ENCODE measurements at places on chromosomes 3 and 15.

GRCh38 chr15:96273317-96274086 is 57.0 kb upstream of the NR2F2 start:
- no peak for DNase-seq

- DNase-seq: no peak
Measured at GRCh38 chr3:16975083-16975482, 90.3 kb downstream of the PLCL2 start.

GRCh38 chr3:186466391-186466974 is 77.7 kb downstream of the CRYGS start:
- DNase-seq: no peak

- no peak for DNase-seq
Measured at GRCh38 chr15:87687523-87687870, 569.0 kb downstream of the NTRK3 start.

- DNase-seq: no peak
Measured at GRCh38 chr3:4416961-4417360, 50.1 kb downstream of the SUMF1 start.

GRCh38 chr15:69559440-69560190 is 107.0 kb downstream of the RPLP1 start:
- DNase-seq: no peak

GRCh38 chr3:72008226-72008996 is 223.5 kb upstream of the PROK2 start:
- DNase-seq: no peak

DNA sequence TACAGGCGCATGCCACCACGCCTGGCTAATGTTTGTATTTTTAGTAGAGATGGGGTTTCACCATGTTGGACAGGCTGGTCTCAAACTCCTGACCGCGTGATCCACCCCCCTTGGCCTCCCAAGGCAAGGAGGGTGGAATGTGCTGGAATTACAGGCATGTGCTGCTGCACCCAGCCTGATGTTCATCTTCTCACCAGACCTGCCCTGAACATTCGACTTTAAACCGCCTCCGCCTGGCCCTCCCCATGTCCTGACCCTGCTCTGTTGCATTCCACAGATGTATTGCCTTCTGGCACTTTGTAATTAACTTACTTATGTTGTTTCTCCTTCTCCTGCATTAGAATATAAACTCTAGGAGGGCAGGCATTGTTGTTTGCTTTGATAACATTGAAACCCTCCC is 102.1 kb downstream of the LINGO1 start:
- DNase-seq: no peak

GRCh38 chr3:143567823-143568222 is 280.4 kb downstream of the SLC9A9 start:
- no peak for DNase-seq

- DNase-seq: no peak
Measured at GRCh38 chr3:138443521-138444503, 9.4 kb downstream of the ESYT3 start.

DNA sequence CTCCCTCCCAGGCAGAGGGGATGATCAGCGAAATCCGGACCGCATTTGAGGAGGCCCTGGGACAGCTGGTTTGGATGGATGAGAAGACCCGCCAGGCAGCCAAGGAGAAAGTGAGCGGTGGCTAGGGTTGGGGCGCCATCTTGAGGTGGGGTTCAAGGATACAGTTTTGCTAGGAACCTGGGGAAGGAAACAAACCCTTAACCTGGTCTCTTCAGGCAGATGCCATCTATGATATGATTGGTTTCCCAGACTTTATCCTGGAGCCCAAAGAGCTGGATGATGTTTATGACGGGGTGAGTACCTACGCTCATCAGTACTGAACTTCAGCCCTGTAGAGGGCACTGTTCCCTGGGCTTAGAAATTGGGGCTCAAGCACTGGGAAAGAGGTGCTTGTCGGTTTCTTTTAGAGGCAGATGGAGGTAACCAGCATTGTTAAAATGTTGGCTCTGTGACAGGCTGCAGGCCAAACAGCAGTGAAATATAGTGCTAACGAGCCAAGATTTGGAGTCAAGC is 9.6 kb upstream of the PSMD2 start:
- DNase-seq: peak; percentile 76

DNA sequence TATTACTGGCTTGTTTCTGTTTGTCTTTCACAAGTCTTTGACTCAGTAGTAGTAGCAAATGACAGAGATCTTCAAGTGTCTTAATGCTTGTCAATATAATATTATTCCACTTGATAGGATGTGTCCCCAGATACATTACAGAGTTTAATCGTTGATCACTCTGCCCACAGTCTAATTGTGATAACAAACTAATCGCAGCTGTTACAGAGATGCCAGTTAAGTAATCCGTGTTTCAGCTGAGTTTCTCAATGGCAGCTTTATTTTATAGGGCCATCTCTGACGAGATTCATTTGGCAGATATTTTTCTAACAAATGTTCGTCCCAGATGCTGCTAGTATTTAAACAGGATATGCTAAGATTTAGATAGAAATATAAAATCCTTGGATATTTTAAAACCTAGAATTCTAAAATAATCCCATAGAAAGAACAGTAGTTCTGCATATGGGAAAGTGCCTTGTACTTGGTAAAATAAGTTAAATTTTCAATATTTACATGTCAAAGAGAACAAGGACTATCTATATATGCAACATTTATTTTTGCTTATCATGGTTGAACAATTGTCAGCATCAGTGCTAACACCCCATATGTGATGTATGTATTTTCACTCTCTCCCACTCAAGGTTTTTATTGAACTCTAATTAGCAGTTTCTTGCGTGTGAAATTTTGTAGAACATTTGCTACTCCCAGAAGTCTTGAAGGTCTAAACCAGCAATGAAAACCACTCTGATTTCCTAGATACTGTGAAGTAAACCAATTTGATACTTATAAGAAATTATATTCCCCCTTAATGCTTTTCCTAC is 185.5 kb downstream of the MBNL1 start:
- DNase-seq: no peak

DNA sequence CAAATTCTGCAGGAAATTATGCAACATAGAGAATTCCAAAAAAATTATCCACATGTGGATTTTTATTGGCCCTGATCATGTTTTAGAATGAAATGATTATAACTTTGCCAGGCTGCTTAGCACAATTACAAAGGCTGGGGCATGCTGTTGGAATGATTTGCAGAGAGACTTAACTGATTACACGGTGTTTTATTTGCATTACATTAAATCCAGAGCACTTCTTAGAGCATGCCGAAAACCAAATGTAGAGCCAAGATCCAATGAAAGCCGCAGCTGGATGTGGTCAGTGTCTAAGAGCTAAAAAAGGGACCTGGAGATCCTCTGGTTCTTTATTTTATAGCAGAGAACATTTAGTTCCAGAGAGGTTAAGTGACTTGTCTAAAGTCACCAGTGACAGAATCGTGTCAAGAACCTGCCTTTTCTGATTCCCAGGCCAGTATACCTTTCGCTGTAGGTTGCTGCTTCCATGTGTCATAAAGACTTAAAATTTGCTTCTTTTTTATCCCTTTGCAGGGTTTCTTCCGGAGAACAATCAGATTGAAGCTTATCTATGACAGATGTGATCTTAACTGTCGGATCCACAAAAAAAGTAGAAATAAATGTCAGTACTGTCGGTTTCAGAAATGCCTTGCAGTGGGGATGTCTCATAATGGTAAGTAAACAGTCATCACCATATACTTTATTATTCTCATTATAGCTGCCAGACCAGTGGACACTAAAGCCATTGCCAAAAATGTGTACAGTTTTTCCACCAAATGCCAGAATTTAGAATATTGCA is 92.0 kb upstream of the TSEN2 start:
- DNase-seq: no peak

- no peak for DNase-seq
Measured at GRCh38 chr15:92494806-92495336, 101.2 kb downstream of the ST8SIA2 start.

GRCh38 chr3:148186881-148187280 is 510.8 kb upstream of the AGTR1 start:
- DNase-seq: no peak

GRCh38 chr3:46351646-46352045 is 2.3 kb upstream of the CCR2 start:
- DNase-seq: no peak

GRCh38 chr3:77262361-77262760 is 222.5 kb downstream of the ROBO2 start:
- no peak for DNase-seq

- no peak for DNase-seq
Measured at GRCh38 chr3:46892285-46893145, 15.0 kb downstream of the PTH1R start.

- no peak for DNase-seq
Measured at GRCh38 chr15:31027910-31028578, 36.6 kb upstream of the MTMR10 start.

- DNase-seq: no peak
Measured at GRCh38 chr15:68154923-68155559, 50.1 kb downstream of the CALML4 start.

DNA sequence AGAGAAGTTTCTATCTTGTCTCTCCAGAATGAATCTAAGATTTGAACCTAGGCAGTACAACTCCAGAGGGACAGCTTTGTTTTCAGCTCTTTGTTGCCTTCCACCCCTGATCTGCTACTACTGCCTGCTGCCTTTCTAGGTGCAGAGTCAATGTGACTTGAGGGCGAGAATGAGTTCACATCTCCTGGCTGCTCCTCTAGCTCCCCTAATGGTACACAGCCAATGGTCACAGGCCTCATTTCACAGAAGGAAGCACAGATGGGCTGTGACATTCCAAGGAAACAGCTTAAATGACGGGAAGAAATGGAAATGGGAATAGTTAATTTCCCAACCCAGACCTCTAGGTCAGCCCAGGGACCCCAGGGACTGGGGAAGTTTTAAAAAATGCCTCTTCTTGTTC is 32.4 kb downstream of the FAM43A start:
- DNase-seq: no peak

GRCh38 chr3:87958289-87958688 is 100.5 kb downstream of the CGGBP1 start:
- DNase-seq: no peak

DNA sequence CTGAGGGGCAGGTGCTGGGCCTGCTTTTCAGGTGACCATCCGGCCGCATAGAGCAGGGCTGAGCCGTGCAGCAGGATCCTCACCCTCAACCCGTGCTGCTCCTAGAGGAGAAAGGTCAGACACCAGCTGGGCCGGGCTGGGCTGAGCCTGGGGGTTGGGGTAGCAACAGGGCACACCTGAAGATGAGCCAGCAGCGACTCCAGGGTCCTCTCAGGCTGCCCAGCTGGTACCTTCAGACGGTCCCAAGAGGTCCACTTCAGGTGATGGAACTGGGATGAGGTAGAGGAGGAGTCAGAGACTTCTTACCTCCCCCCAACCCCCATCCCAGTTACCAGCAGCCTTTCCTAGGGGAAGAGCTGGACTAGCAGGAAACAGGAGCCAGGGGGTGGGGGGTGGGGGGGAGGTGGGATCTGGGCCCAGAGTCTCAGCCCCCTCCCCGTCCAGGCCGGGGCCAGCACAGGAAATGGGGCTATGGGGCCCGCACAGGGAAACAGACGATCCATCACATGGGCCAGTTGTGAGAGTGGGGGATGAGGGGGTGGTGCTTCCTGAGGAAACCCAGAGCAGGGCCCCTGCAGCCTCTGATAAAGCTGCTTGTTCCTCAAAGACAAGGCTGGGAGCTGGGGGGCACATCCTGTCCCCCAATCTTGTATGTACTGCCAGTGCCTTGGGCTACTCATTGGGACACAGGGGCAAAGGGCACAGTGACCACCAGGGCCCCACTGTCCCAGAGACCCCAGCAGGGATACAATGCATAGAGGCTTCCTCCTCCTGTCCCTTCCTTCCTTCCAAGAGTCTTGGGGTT is 3.0 kb downstream of the INKA1 start:
- DNase-seq: no peak

GRCh38 chr15:42508263-42508690 is 12.8 kb downstream of the SNAP23 start:
- no peak for DNase-seq

DNA sequence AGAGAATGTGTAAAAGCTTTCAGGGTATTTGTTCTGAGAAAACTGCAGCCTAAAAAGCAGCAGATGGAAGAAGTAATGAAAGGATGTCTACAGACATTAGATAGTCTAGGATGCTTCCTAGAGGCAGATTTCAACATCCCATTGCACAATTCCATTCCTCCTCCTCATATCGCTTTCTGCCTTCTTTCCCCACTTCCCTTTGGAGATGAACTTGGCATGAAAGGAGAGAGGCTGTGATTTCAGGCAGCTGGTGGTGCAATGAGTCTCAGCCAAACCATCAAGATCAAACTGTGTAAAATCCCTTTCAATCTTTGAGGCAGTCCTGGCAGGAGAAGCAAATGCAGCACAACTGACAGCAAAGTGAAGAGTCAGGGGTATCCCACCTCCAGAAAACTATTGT is 438.7 kb upstream of the KCNMB2 start:
- DNase-seq: no peak

GRCh38 chr15:98802187-98802586 is 153.8 kb downstream of the IGF1R start:
- no peak for DNase-seq

DNA sequence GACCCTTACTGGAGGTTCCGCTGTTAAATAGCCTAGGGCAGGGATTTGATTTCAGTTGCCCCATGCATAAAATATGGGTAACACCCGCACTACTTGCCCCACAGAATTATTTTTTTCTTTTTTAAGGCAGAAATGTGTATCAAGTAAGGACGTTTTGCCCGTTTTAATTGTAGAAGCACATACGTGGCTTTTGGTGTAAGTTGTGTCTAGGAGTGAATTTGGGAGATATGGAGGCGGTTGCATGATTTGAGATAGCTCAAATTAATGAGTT is 636 bp upstream of the LRRC58 start:
- DNase-seq: no peak

- DNase-seq: no peak
Measured at GRCh38 chr3:99579965-99580364, 58.4 kb upstream of the COL8A1 start.

DNA sequence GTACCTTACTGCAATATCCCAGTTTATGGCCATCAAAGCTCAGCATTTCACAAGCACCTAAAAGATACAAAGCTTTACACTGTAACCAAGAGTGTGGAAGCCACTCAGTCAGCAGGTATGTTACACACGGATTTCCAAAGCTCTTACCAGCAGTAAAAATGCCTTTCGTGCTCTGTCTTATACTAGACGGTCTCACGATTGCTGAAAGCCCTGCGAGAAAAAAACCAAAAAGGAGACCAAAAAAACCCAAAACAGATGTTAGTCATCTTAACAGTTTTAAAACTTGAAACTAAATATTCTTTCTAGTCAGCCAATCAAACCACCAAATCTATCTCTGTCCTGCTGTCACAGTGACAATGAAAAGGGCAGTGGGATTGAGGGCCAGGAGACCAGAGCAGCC is 39.0 kb downstream of the TAMM41 start:
- no peak for DNase-seq

GRCh38 chr15:100780208-100780800 is 99.3 kb upstream of the ALDH1A3 start:
- no peak for DNase-seq
